ENCODE measurements at places on chromosomes 7 and 10. TPM values are rescaled to one million over a fixed set of nuclear protein-coding genes. Genes with fewer than 3 reads are reported as not detected.

The ASCC1 gene
- polyA plus RNA-seq, result 46.0 TPM

The CYP26C1 gene
- 0.19 TPM for polyA plus RNA-seq

The GIGYF1 gene
- 25.7 TPM for polyA plus RNA-seq

The ADIRF gene
- 20.8 TPM for polyA plus RNA-seq

The C7orf33 gene
- polyA plus RNA-seq, result not detected

The CALML5 gene
- polyA plus RNA-seq, result not detected

The ELOVL3 gene
- polyA plus RNA-seq, result 2.6 TPM

The H2BK1 gene
- polyA plus RNA-seq, result not detected

The OPN1SW gene
- 1.9 TPM for polyA plus RNA-seq

The EBLN1 gene
- not detected for polyA plus RNA-seq

The ABCC2 gene
- 9.1 TPM for polyA plus RNA-seq

The AS3MT gene
- 26.3 TPM for polyA plus RNA-seq

The CAV1 gene
- polyA plus RNA-seq, result 36.1 TPM

The NPY4R2 gene
- not detected for polyA plus RNA-seq

The RAB19 gene
- 4.2 TPM for polyA plus RNA-seq

The KCND2 gene
- 1.6 TPM for polyA plus RNA-seq

The NKX1-2 gene
- polyA plus RNA-seq, result not detected

The AMPH gene
- 16.5 TPM for polyA plus RNA-seq

The RBM48 gene
- 19.6 TPM for polyA plus RNA-seq

The MOGAT3 gene
- 1.2 TPM for polyA plus RNA-seq

The OR6V1 gene
- not detected for polyA plus RNA-seq

The DRGX gene
- polyA plus RNA-seq, result not detected

The CPED1 gene
- polyA plus RNA-seq, result 37.2 TPM

The CAMK2B gene
- polyA plus RNA-seq, result 3.8 TPM

The CCDC172 gene
- not detected for polyA plus RNA-seq
